COR-L47 (cell line): ENCODE measurements at places on chromosomes 16 and 17.

DNA sequence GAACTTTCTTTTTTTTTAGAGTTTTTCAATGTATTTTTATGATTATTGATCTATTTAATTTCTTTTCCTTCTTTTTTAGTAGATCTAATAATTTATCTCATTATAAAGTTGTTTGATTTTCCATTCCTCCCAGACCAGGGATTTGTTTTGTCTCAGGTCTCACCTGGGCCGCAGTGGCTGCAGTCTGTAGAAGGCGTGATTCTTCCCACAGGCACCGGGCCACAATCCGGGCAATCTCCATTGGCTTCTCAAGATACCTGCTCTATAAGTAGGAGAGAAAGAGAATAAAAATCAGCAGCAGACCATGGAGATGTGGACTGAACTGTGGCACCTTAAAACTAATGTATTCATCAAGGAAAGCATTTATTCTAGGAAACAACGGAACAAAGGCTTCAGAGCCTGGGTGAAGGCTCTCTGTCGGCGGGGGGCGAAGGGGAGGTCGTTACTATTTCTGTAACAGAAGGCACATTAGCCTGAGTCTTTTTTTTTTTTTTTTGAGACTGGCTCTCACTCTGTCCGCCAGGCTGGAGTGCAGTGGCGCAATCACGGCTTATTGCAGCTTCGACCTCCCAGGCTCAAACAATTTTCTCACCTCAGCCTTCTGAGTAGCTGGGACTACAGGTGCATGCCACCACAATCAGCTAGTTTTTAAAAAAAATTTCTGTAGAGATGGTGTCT lies 42.7 kb downstream of the STAT3 start:
- DNase-seq: no peak

GRCh38 chr17:75516619-75517296 lies 430 bp downstream of the TSEN54 start:
- DNase-seq: no peak

DNA sequence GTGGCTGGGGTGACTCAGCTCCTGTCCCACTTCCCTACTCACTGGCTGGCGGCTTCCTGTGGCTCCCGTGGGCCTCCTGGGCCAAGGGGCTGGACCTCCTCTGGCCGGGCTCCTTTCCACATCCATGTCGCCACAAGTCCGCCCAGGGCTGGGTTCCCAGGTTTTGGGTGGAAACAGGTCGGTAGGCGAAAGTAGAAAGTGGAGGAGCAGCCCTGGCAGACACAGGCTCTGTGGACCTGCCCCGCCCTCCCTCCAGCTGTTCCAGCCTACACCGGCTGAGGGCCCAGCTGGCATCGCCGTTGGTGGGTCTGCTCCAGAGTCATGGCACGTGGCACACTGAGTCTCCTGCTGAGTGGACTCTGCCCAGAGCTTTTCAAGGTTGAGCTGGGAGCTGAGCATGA lies 28.7 kb downstream of the GSE1 start:
- peak; percentile 89 for DNase-seq

- no peak for DNase-seq
Measured at GRCh38 chr17:732902-733720, 715 bp downstream of the TLCD3A start.

GRCh38 chr16:55391760-55392375 lies 67.9 kb downstream of the IRX6 start:
- no peak for DNase-seq

DNA sequence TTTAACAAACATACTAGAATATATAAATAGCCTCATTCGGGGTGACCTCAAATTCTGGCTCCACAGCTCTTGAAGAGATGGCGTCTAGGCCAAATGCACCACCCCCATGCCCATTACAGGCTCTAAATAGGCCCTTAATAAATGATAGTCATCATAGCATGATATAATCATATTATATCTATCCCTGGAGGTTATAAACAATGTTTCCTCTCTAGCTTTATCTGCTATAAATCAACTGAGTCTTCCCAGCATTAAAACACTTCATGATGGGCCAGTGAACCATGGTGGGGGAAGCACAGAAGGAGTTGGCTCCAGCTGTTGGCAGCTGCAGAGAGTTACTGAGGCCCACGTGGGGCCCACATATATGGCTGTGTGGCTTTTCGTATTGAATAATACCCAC lies 214.9 kb upstream of the MPHOSPH6 start:
- no peak for DNase-seq

DNA sequence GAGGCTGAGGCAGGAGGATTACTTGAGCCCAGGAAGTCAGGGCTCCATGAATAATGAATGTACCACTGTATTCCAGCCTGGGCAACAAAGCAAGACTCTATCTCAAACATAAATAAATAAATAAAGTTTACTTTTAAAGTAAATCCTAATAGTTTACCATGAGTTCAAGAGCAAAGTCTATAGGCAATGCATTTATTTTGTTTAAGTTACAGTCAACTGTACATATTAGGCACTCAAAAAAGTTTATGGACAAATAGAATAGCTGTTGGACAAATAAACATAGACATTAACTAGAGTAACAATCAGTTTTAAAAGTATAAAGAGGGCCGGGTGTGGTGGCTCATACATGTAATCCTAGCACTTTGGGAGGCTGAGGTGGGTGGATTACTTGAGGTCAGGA lies 3.7 kb upstream of the AARSD1 start:
- no peak for DNase-seq

DNA sequence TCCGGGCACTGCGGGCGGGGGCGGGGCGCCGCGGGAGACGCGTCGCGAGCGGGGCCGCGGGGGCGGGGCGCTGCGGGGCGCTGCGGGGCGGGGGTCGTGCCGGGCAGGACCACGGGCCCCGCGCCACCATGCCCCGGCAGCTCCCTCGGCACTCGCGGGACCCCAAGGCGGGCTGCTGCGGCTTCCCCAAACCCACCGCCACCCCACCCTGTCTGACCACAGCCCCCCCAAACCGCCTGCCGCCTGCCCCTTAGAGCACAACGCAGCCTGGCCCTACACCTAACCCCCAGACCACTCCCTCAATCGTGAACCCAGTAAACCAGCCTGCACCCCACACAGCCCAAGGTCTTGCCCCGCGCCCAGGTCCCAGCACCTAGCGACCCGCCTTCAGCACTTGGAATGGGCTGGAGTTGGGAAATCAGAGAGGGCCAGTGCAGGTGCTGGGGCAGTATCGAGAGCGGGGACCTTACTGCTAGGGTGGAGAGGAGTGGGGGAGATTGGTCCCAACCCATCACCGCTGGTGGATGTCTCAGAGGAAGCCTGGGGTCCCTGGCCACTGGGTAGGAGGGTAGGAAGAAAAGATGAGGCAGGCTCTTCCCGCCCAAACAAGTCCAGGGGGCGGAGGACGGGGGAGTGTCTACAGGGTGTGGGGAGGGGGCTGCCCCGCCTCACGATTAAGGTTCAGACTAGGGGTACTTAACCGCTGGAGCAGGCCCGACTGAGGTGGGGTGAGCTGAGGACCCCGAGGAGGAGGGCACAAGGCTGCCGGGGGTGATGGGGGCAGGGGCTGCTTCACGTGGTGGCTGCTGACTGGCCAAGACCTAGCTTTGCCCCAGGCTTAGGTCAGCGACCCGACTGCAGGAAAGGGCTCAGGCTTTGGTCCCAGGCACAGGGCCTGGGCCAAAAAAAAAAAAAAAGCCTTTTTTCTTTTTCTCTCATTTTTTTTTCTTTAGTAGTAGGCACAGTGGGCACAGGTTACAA lies 539 bp upstream of the VAMP2 start:
- DNase-seq: no peak

DNA sequence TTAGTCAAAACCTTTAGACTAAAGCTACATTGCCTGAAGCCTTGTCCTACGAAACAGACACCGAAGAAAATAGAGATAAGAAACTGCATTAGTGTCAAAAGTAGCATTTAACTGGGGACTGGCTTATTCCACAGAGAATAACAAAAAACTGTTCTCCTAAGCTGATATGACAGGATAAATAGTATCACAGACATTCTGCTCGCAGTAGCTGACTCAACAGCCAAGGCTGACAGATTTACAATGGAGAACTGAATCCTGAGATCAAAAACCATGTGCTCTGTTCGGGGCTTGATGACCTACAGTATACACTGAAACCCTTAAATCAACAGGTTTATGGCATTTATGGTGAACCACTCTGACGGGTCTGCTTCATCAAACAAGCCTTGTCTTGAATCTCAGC lies 25.5 kb downstream of the ADAMTS18 start:
- DNase-seq: no peak

- DNase-seq: no peak
Measured at GRCh38 chr17:73420897-73421296, 109.1 kb upstream of the CDC42EP4 start.
